Activated naive CD8-positive, alpha-beta T cell treated with anti-CD3 and anti-CD28 coated beads, Interleukin-2, amount 10 ng/mL, durations not matched to agents 7 days and 5 days (primary cell): ENCODE measurements at places on chromosomes 4 and X. TPM values are rescaled to one million over a fixed set of nuclear protein-coding genes. Genes with fewer than 3 reads are reported as not detected.

DNA sequence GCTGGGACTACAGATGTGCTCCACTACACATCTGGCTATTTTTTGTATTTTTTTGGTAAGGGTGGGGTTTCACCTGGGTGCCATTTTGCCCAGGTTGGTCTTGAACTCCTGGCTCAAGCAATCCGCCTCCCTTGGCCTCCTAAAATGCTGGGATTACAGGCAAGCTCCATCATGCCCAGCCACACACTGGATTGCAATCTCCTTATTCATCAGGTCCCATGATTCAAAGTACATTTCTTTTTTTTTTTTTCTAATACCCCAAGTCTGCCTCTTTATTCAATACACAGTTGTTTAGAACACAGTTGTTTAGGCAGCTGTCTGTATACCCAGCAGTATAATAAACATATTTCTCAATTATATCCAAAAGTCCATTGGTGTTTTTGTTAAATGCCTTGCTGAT is 130.3 kb upstream of the ARSJ start:
- H3K27ac ChIP-seq: no peak overlapping the region
- no peaks in the 10 kb centered on the region for H3K36me3 ChIP-seq
- H3K4me3 ChIP-seq: no peak overlapping the region
- no peaks in the 10 kb centered on the region for H3K4me1 ChIP-seq
- no peaks in the 10 kb centered on the region for H3K27me3 ChIP-seq

GRCh38 chr4:47462799-47463234 is 685 bp downstream of the COMMD8 start:
- no peak for DNase-seq
- peak overlapping the region; percentile 86 for H3K4me3 ChIP-seq
- peaks cover 25% of the 10 kb centered on the region for H3K4me1 ChIP-seq
- H3K36me3 ChIP-seq: peaks cover 14% of the 10 kb centered on the region
- H3K27me3 ChIP-seq: no peaks in the 10 kb centered on the region
- peak overlapping the region; percentile 81 for H3K27ac ChIP-seq

DNA sequence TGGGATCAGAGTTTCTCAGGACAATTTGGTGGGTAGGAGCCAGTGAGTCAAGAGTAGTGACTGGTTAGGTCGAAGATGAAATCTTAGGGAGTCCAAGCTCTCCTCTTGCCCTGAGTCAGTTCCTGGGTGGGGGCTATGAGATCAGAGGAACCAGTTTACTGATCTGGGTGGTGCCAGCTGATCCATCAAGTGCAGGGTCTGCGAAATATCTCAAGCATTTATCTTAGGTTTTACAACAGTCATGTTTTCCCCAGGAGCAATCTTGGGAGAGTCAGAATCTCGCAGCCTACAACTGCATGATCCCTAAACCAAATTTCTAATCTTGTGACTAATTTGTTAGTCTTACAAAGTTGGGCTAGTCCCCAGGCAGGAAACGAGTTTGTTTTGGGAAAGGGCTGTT is 1833.2 kb upstream of the PCDH7 start:
- DNase-seq: no peak
- H3K36me3 ChIP-seq: no peaks in the 10 kb centered on the region
- no peak overlapping the region for H3K4me3 ChIP-seq
- no peaks in the 10 kb centered on the region for H3K27me3 ChIP-seq
- H3K27ac ChIP-seq: no peak overlapping the region

DNA sequence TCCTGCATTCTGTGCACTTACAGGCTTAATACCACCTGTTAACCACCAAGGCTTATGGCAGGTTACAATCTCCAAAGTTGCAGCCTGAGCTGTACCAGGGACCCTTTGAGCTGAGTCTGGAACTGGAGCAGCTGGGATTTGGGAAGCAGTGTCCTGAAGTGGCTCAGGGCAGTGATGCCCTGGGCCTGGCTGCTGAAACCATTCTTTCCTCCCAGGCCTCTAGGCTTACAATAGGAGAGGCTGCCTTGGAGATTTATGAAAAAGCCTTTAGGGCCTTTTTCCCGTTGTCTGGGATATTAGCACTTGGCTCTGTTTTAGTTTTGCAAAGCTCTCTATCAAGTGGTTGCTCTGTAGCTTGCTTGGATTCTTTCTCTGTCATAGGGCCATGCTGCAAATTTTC is 154.3 kb upstream of the CASK start:
- DNase-seq: no peak
- H3K36me3 ChIP-seq: peaks cover 6% of the 10 kb centered on the region
- no peak overlapping the region for H3K27ac ChIP-seq
- peaks cover 1% of the 10 kb centered on the region for H3K27me3 ChIP-seq

DNA sequence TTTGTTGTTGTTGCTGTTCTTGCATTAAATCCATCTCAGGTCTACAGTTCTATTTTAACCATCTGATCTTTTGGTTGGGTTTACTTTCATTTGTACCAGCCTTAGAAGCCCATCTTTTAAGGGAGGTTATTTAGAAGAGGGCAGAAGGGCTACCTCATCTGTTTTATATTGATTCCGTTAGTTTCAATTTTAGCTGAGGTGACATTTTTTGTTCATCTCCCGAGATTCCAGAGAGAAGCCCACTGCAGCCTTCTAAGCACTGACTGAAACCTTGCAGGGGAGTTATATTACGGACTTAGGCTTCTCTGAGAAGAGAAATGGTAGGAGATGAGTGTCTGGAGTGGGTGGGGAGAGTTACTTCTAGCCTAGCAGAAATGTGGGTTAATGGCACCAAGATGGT is 101.8 kb downstream of the PDGFRA start:
- H3K27ac ChIP-seq: no peak overlapping the region
- no peaks in the 10 kb centered on the region for H3K36me3 ChIP-seq
- H3K4me1 ChIP-seq: no peaks in the 10 kb centered on the region
- peaks cover 6% of the 10 kb centered on the region for H3K27me3 ChIP-seq
- no peak overlapping the region for H3K4me3 ChIP-seq

GRCh38 chrX:117987373-117987772 is 129.2 kb downstream of the KLHL13 start:
- no peak overlapping the region for H3K4me3 ChIP-seq
- no peak overlapping the region for H3K27ac ChIP-seq
- no peaks in the 10 kb centered on the region for H3K4me1 ChIP-seq

DNA sequence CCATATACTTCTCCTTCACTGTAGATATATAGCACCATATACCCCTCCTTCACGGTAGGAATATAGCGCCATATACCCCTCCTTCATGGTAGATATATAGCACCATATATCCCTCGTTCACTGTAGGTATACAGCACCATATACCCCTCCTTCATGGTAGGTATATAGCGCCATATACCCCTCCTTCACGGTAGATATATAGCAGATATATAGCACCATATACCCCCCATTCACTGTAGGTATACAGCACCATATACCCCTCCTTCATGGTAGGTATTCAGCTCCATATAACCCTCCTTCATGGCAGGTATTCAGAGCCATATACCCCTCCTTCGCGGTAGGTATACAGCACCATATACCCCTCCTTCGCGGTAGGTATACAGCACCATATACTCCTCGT is 12.5 kb downstream of the SNX25 start:
- peaks cover 3% of the 10 kb centered on the region for H3K4me1 ChIP-seq
- H3K36me3 ChIP-seq: peaks cover 13% of the 10 kb centered on the region
- no peak overlapping the region for H3K4me3 ChIP-seq
- no peaks in the 10 kb centered on the region for H3K27me3 ChIP-seq
- H3K27ac ChIP-seq: no peak overlapping the region

- H3K36me3 ChIP-seq: no peaks in the 10 kb centered on the region
- DNase-seq: no peak
- H3K4me3 ChIP-seq: no peak overlapping the region
- no peaks in the 10 kb centered on the region for H3K27me3 ChIP-seq
Observed at GRCh38 chr4:181799561-181800069, 443.6 kb upstream of the TENM3 start.

DNA sequence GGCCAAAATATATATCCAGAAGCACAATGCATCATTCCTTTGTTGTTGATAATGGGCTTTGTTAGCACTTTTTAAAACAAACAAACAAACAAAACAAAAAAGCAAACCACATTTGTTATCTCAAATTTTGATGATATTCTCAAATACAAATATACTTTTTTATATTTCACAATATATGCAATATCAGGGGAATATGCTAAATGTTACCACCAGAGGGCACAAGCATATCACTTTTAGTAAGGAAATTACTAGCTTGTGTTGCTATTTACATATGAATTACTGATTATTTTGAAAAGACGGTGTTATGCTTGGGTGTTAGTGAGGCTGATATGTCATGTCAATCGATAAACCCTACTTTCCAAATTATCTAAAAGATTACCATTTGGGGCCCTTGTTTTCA is 29.1 kb downstream of the RIPPLY1 start:
- no peak for DNase-seq
- no peaks in the 10 kb centered on the region for H3K4me1 ChIP-seq
- H3K27ac ChIP-seq: no peak overlapping the region
- peaks cover 4% of the 10 kb centered on the region for H3K27me3 ChIP-seq
- H3K36me3 ChIP-seq: no peaks in the 10 kb centered on the region
- no peak overlapping the region for H3K4me3 ChIP-seq

- no peak overlapping the region for H3K27ac ChIP-seq
- H3K4me1 ChIP-seq: no peaks in the 10 kb centered on the region
- no peak overlapping the region for H3K4me3 ChIP-seq
- DNase-seq: no peak
- H3K36me3 ChIP-seq: no peaks in the 10 kb centered on the region
Observed at GRCh38 chr4:164318350-164318749, 435.6 kb upstream of the SMIM31 start.

- H3K27me3 ChIP-seq: no peaks in the 10 kb centered on the region
- H3K4me3 ChIP-seq: no peak overlapping the region
- H3K36me3 ChIP-seq: no peaks in the 10 kb centered on the region
- H3K27ac ChIP-seq: no peak overlapping the region
- DNase-seq: no peak
Observed at GRCh38 chrX:139023531-139023930, 312.0 kb upstream of the FGF13 start.

GRCh38 chr4:1353186-1354055 is 6.4 kb downstream of the UVSSA start:
- peaks cover 8% of the 10 kb centered on the region for H3K4me1 ChIP-seq
- no peaks in the 10 kb centered on the region for H3K27me3 ChIP-seq
- no peak overlapping the region for H3K4me3 ChIP-seq
- no peak for DNase-seq
- H3K36me3 ChIP-seq: no peaks in the 10 kb centered on the region
- H3K27ac ChIP-seq: no peak overlapping the region

DNA sequence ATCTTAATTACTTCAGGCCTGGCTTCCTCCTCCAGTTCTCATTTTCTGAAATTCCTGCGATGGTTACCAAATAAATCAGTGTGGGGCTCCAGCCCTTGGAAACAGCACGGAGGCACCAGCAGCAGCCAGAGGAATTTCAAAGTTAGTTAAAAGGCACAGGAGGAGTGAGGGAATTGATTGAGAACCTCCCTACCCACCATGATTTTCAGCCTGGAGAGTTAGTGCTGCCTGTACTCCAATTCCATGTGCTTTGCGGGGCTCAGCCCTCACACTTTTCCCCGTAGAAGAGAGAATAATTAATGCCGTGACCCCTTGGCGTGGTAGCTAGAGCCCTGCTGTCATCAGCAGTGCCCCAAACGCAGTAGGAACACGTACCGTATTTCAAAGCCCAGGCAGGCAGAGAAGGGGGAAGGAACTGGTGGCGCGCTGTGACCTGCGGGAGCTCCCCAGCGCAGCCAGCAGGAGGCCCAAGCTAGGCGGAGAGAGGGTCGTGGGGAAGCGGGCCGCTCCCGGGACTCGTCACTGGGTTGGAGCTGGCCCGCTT is 84.0 kb upstream of the IGFBP7 start:
- H3K27me3 ChIP-seq: peaks cover 38% of the 10 kb centered on the region
- H3K4me3 ChIP-seq: no peak overlapping the region
- no peak for DNase-seq
- H3K36me3 ChIP-seq: no peaks in the 10 kb centered on the region
- H3K4me1 ChIP-seq: no peaks in the 10 kb centered on the region
- no peak overlapping the region for H3K27ac ChIP-seq

GRCh38 chr4:183403961-183404360 is 40.5 kb upstream of the CDKN2AIP start:
- DNase-seq: no peak
- H3K27me3 ChIP-seq: peaks cover 8% of the 10 kb centered on the region
- no peak overlapping the region for H3K4me3 ChIP-seq
- no peaks in the 10 kb centered on the region for H3K36me3 ChIP-seq
- H3K27ac ChIP-seq: no peak overlapping the region

- peaks cover 1% of the 10 kb centered on the region for H3K27me3 ChIP-seq
- H3K4me1 ChIP-seq: no peaks in the 10 kb centered on the region
- H3K4me3 ChIP-seq: no peak overlapping the region
- no peaks in the 10 kb centered on the region for H3K36me3 ChIP-seq
- H3K27ac ChIP-seq: no peak overlapping the region
Observed at GRCh38 chr4:42819863-42820514, 72.5 kb upstream of the GRXCR1 start.

DNA sequence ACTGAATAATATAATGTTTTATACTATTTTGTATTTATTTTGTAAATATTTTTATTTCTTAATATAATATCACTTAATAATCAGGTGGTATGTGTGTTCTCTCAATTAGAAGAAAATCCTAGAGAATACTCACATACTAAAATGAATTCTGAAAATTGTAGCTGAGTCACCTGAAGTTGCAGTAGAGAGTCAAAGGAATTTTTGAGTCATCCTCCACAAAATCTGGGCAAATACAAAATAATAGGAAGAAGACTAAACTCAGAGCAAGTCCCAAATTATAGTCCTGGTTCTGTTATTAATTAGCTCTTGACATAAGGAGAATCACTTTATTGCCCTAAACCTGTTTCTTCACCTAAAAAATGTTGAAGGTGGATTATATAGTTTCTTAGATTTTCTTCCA is 57.8 kb downstream of the SPATA4 start:
- no peak overlapping the region for H3K27ac ChIP-seq
- no peak for DNase-seq
- no peaks in the 10 kb centered on the region for H3K4me1 ChIP-seq
- no peak overlapping the region for H3K4me3 ChIP-seq
- H3K36me3 ChIP-seq: no peaks in the 10 kb centered on the region

DNA sequence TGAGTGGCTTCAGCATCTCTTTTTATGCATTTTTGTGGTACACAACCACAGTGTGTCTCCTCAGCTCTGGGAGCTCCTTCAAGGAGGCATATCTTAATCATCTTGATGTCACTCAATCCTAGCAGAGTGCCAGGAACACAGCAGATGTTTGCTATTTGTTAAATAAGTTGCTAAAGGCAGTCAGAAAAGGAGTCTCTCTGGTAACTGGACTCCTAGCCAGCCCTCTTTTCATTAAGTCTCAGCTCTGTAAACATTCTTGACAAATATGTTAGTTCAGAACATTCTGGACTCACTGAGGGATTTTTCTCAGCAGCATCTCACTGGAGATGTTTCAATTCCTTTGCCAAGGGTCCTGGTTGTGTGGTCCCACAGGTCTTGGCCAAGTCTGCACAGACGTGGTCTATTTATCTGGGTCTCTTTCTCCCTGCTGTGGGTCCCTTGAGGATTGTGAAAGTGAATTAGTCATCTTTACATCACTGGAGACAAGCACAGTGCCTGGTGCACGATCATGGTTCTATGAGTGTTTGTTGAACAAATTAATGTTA is 20.3 kb upstream of the FAM9C start:
- peaks cover 24% of the 10 kb centered on the region for H3K4me1 ChIP-seq
- H3K27ac ChIP-seq: no peak overlapping the region
- peaks cover 29% of the 10 kb centered on the region for H3K36me3 ChIP-seq
- no peak overlapping the region for H3K4me3 ChIP-seq

PDGFC gene
- not detected for total RNA-seq

CXCL13 gene
- total RNA-seq: not detected
